Activated CD4-positive, alpha-beta T cell treated with anti-CD3 and anti-CD28 coated beads for 36 hours (primary cell): ENCODE measurements at places on chromosomes 5 and 9.

- DNase-seq: no peak
Observed at GRCh38 chr5:177288191-177288590, 15.3 kb downstream of the RAB24 start.

- DNase-seq: no peak
Observed at GRCh38 chr5:135319928-135320606, 79.0 kb downstream of the MACROH2A1 start.

GRCh38 chr9:26687421-26687820, 205.2 kb downstream of the CAAP1 start:
- no peak for DNase-seq

DNA sequence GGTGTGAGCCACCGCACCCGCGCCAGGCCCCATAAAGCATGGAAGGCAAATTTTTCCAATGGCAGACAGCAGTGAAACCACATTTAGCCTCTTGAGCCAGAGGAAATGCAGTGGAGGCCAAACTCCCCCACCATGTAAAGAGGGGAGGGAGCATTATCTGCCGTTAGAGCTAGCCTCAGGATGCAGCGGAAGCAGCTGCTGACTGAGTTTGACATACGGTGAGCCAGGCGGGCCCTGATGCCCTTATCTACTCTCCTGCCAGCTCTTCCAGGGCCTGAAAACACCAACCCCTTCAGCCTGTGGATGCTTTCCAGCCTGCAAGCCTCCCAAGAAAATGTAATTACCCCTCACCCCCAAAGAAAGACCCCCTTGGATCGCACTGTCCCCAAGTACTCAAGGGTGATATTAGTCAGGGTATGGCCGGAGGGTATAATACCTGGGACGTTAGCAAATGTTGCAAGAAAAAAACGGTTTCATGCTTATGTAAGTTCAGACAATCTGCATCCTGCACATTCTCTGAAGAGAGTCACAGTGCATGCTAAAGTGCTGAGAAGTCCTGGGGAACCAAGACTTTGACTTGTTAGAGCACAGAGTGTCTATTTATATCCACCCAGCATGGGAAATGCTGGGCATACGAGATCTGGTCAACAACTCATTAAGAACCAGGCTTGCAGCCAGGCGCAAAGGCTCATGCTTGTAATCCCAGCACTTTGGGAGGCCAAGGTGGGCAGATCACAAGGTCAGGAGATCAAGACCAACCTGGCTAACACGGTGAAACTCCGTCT, 11.3 kb upstream of the GGTA1 start:
- DNase-seq: no peak

DNA sequence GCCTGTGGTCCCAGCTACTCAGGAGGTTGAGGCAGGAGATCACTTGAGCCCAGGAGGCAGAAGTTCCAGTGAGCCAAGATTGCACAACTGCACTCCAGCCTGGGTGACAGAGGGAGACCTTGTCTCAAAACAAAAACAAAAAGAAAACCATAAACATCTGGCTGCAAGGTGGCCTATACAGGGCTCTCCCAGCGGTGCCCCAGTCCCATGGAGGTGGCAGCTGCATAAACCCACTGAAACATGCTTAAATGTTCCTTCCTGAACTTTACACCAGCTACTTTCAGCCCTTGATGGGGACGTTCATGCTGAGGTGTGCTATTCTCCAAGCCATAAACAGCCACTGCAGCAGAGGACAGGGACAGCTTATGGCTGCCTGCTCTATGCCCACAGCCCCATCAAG, 35.6 kb downstream of the DROSHA start:
- DNase-seq: no peak

DNA sequence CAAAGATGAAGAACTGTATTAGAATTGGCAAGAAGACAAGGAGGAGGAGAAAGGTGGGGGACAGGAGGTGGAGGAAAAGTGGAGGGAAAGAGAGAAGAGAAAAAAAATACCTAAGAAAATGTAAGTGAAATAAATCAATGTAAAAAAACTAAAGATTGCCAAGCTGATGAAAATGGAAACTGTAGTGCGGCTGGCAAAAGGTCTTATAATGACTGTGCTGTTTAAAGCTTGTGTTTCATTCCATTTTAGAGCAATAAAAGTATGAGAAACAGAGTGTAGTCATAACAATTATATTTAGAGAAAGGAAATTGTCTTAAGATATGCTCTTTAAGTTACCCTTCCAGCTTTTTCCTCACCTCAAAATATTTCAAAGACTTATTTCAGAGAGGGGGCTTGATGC, 670.5 kb upstream of the SEMA6A start:
- DNase-seq: no peak

- DNase-seq: no peak
Observed at GRCh38 chr5:6875376-6875775, 162.1 kb downstream of the TENT4A start.

DNA sequence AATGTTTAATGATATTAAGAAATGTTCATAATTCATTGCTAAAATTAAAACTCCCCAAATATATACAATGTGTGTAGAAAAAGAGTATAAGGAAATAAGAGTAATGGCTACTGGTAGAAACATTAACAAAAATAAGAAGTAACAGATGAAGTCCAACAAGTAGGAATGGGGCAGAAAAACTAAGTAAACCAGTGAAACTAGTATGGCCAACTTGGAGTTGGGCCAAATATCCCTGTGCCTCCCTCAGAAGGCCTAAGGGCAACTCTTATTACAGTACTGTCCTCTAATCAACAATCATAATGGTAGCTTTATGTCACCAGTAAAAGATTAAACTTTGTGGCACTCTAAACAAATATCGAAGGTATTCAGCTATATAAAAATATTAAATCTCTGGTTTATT, 93.5 kb downstream of the SSBP2 start:
- no peak for DNase-seq

- DNase-seq: no peak
Observed at GRCh38 chr9:112005939-112006338, 109.3 kb downstream of the UGCG start.

- DNase-seq: no peak
Observed at GRCh38 chr5:175795959-175796358, 75.4 kb upstream of the CPLX2 start.

DNA sequence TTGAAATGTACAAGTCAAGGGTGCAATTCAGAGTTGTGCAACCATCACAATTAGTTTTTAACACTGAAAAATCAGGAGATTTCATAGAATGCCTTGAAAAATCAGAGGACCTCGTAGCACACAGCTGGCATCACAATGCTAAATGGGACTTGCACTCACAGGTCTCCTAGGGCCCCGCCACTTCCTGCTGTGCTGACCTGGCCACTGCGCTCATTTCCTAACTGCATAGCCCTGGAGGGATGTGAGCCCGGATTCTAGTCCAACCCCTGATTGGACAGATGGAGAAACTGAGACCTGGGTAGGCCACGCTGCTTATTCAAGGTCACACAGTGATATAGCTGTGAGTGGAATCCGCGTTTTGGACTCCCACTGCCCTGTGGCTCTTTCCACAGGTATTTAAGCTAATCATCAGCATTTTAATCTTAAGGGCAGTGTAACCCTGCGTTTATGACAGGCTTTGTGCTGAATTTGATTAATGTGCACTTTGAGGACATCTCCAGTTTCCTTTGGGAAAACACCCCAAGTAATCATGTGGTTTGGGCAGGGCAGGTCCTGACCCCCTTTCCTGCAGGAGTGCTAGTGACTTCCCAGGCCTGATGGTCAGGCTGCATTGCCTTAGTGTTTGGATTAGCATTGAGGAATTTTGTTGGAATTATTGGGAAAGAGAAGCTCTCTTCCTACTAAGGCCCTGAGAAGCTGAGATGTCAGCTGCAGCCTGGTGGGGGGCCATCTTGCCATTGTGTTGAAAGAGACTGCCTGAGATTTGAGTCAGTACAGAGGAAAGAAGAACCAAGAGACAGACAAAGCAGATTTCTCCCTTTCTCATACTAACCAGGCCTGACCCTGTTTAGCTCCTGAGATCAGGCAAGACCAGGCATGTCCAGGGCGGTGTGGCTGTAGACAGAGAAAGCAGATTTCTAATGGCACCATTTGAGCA, 36.2 kb downstream of the STC2 start:
- no peak for DNase-seq

DNA sequence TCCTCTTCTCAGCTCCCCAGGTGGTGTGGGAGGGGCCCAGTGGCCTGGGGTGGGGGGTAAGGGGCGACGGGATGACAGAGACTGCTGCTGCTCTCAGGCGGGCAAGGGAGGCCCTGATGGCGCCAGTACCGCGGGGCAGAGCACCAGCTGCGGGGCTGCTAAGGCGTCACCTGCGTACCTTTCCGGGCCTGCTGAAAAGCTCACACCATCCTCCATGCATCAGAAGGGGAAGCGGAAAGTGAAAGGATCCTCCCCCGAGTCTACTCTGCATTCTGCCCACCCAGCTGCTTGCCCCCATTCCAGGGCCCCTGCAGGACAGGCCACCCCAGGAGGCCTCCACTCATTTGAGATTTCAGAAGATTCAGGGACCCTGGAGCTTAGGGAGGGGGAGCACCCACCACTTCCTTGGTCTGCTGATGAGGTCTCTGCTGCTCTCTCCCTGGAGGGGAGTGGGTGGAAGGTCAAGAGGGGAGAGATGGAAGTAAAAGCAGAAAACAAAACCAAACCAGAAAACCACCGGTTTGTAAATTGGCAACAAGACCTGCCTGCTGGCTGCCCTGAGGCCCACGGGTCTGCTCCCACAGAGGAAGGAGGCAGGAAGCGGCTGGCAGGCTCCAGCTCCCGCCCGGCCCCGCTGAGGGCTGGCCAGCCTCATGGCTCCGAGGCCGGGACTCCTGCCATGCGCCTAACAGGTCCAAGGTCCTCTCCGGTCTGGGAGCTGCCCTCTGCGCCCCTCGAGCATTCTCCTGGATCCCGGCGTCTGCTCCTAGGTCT, 33.6 kb downstream of the PRRT1B start:
- DNase-seq: peak; percentile 68

DNA sequence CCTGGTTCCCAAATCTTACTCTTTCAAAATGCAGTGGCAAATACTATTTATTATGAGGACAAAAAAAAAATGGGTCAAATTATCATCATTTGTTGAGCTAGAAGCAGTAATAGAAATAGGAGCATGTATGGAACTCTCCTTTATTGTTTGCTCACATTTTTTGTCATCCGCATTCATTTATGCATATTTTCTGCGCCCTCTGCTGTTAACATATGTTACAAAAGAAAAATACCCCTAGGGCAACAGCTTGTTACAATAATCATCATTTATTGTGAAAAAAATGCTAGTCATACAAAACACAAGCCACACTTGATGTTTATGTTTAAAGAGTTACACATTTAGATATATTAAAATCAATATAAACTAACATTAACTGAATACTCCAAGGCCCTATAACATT, 328.2 kb downstream of the TUSC1 start:
- DNase-seq: no peak

DNA sequence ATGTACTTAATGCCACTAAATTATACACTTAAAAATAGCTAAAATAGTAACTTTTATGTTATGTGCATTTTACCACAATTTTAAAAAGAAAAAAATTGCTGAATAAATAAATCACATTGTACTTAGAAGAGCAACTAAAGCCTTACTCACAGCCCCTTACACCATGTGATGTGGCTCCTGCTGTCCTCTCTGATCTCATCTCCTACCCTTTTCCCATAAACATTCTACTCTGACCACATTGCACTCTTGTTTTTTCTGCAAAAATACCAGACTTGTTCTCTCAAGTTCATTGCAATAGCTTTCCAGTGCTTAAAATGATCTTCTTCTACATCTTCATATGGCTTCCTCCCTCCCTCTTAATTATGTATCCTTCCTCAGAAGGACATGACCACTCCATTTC, 268.4 kb downstream of the ELAVL2 start:
- no peak for DNase-seq

DNA sequence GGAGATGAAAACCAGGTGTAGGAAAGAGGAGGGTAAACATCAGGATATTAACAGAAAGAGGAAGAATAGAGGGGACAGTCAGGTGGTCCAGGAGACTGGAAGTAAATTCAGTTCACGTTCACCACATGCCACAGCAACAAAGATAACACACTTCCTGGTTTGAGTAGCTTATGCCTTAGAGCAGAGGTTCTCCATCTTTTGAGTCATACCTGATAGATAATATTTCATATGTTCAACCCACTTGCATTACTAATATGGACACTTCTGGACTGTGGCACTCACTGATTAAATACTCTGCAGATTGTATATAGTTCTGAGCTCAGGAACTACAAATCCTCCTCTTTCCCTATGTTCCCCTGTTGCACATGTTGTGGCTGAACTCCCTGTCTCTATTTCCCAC, 179.9 kb upstream of the NR3C1 start:
- no peak for DNase-seq

DNA sequence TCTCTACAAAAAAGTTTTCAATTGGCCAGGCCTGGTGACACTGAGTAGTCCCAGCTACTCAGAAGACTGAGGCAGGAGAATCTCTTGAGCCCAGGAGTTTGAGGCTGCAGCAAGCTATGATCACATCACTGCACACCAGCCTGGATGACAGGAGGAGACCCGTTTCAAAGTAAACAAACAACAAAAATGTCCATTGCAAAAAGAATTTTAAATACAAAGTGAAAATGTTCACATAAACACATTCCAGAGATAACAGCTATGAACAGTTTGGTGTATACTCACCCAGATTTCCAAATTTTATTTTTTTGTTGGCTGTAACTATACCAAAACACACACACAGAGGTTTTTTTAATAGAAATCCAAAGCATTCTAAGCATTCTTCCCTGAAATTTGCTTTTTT, 39.8 kb downstream of the ADRA1B start:
- no peak for DNase-seq

- DNase-seq: no peak
Observed at GRCh38 chr9:18922161-18922885, 110.7 kb downstream of the SAXO1 start.

- DNase-seq: no peak
Observed at GRCh38 chr5:131994533-131995226, 16.8 kb downstream of the ACSL6 start.

DNA sequence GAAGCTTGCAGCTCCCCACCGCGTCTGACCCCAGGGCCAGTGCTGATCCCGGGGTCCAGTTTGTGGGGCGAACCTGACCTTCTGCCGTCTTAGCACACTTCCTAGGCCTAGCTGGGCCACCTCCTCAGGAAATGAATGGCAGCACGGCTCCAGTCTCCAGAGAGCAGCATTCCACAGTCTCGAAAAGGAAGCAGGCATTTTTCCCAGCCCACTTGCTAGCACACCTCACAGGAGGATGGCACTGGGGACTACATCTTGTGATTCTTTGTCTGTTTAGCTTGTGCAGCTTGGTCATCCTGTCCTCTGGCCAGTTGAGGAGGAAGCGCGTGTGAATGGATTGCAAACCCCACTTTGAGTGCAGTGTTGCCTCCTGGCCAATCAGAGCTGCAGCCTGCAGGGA, 308.0 kb upstream of the IRX2 start:
- no peak for DNase-seq

GRCh38 chr9:85368781-85369180, 373.0 kb downstream of the AGTPBP1 start:
- DNase-seq: no peak

DNA sequence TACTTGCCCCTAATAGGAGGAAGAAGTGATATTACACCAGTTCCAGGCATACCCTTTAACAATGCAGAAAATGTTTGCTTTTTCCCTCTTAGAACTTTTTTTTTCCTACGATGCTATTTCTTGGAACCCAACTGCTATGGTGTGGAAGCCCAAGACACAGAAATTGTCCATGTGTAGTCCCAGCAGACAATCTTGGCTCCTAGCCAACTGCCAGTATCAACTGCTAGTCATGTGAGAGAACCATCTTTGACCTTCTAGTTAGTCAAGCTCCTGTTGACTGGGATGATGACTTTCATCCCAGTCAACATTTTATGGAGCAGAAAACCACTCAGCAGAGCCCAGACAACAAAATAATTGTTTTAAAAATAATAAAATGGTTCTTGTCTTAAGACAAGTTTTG, 532.4 kb downstream of the TLR4 start:
- no peak for DNase-seq
